ENCODE measurements at places on chromosomes 6 and 20. TPM values are rescaled to one million over a fixed set of nuclear protein-coding genes. Genes with fewer than 3 reads are reported as not detected.

SALL4 gene
- not detected for polyA plus RNA-seq

DNA sequence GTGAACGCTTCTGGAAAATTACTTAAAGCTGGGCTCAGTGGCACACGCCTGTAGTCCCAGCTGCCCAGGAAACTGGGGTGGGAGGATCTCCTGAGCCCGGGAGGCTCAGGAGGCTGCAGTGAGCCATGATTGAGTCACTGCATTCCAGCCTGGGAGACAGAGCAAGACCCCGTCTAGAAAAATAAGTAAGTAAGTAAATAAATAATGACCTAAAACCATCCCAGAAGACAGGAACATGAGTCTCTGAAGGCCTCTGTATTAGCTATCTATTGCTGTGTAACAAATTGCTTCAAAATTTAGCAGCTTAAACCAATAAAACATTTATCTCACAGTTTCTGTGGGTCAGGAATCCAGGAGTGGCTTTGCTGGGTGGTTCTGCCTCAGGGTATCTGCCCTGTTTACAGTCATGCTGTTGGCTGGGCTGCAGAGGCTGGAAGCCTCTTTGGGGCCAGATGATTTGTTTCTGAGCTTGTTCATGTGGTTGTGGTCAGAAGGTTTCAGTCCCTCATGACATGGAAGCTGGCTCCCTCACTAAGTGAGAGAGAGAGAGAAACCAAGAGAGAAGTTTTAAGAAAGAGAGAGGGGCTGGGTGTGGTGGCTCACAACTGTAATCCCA lies 48.4 kb upstream of the NCOA3 start:
- DNase-seq = no peak

DNA sequence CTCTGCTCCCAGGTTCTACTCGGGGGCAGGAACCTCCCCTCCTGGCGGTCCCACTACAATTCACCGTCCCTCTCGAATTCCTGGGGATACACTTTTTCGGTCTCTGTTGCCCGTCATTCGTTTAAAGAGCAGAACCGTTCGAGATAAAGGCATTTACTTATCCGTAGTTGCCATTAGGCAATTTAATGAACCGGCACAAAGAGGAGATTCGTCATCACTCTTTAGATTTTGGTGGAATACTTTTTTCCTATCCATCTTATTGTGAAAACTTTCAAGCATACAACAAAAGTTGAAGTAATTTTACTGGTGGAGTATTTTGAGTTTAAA lies 1.2 kb upstream of the CD24 start:
- no peak for DNase-seq

- no peak for DNase-seq
These were observed 26.5 kb upstream of the RNF24 start for GRCh38 chr20:4041748-4042411.

- no peak for DNase-seq
These were observed 32.9 kb downstream of the TRAM2 start for GRCh38 chr6:52543729-52544601.

- no peak for DNase-seq
These were observed 327.2 kb downstream of the DHX35 start for GRCh38 chr20:39289316-39289715.
